Dermis microvascular lymphatic vessel endothelial cell (primary cell): ENCODE measurements at places on chromosomes 16 and 17. TPM values are rescaled to one million over a fixed set of nuclear protein-coding genes. Genes with fewer than 3 reads are reported as not detected.
A peak's percentile ranks its signal among the peaks of the same experiment; 100 is the strongest.

DNA sequence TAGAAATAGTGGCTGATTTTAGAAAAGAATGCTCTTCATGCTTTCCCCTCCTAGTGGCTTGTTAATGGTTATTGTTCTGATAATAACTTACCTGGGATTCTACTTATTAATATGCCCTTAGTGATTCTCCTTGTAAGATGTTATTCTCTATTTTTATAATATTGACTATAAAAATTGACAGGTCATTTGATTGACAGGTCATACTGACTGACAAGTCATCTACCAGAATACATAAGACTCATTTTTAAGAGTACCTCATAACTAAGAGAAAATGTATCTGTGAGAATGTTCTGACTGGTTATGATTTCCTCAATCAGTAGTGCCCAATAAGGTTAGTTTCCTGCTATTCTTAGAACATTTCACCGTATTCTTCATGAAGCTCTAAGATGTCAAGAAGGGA is 8.6 kb upstream of the COX10 start:
- no peak for DNase-seq

DNA sequence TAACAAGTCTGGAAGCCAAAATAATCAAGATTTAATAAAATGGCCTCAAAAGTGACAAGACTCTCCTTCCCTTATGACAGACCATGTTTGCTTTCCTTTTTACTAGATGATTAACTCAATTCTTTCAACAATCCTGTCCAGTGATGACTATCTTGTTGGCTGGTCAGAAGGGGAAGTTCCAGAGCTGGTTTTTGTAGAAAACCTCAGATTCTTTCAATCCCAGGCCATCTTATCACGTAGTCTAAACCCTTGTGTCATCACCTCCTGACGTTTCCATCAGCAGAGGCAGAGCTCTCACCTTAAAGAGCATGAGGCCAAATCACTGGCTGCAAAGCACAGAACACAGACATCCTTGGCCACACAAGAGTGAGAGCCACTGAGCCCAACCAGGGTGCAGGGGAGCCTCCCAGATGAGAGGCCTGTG is 125.3 kb downstream of the ANKRD11 start:
- peak; percentile 50 for DNase-seq

Gene RNF222
- under 0.01 TPM in 1 of 2 replicates, not detected in the other for total RNA-seq

Gene CTF1
- 0.13 TPM in 2 replicates for total RNA-seq

- no peak for DNase-seq
These were observed 111.1 kb upstream of the HAS3 start for GRCh38 chr16:68994324-68994723.

Gene KRTAP4-7
- not detected in 2 replicates for total RNA-seq

GRCh38 chr17:28570716-28571360 is 486 bp downstream of the PIGS start:
- DNase-seq, result peak; percentile 11

Gene ZFP90
- total RNA-seq, result 11.2 and 15.2 TPM in 2 replicates

DNA sequence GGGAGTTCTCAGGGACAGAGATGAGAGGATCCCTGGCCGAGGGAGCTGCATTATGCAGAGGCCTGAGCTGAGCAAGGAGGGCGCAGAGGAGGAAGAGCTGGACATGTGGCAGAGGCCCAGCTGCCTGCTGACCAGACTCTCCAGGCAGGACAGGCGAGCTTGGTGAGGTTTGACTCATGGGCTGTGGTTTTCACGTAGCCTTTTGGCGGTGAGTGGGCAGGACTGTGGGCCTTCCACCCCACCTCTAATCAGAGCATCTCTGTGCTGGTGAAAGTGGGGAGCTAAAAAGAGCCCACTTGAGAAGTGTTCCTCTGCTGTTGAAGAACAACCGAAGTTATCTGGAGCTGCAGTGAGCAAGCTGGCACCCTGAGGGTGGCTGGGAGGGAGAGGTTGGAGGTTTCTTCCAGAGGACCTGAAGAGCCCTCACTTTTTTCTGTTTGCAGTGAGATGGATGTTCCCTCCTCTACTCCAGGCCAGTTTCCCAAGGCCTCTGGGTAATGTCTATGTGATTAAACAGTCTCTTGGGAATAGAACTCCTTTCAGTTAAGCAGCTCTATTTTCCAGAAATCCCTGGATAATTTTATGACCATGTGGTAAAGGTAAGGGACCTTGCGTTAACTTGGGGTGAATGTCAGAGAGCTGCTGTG is 11.9 kb downstream of the EPN2 start:
- no peak for DNase-seq

Gene HEATR9
- total RNA-seq, result not detected in 2 replicates

Gene FOXC2
- 1.7 and 5.1 TPM in 2 replicates for total RNA-seq

GRCh38 chr17:2958706-2959222 is 104.6 kb downstream of the OR1D5 start:
- no peak for DNase-seq

DNA sequence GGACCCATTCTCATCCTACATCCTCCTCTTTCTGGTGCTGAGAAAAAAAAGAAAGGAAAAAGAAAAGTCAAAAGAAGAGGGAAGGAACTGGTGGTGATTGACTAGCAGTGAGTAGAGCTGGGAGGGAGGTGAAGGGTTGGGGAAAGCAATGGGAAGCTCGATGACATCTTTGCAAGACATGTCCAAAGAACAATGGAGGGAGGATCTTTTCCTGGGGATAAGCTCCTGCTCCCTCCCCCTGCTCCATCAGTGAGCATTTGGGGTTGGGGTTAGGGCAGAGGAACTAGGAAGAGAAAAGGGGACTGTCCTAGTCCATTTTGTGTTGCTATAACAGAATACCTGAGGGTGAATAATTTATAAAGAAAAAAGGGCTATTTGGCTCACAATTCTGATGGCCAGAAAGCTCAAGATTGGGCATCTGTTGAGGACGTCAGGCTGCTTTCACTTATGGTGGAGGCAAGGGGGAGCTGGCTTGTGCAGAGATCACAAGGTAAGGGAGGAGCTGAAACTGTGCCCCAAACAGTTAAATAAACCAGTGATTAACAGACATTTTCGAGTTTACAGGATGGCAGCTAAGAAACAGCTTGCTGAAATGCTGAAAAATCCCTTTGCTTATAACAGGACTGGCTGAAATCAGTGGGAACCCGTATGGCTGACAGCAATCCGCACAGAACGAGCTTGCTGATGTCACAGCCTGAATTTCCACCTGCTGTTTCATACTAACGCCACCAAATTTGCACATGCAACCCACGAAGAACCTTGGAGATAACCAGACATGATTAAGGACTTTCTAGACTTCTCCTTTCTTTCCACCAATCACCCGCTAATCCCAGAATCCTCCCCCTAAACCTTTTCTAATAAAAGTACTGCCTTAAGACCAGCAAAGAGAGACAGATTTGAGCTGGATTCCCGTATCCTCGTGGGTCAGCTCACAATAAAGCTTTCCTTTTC is 1.6 kb upstream of the ODF4 start:
- no peak for DNase-seq

Gene CDRT4
- total RNA-seq, result 0.64 and 1.3 TPM in 2 replicates

Gene NOS2
- 0.51 and 0.77 TPM in 2 replicates for total RNA-seq

GRCh38 chr17:73240561-73240960 is 21.1 kb downstream of the CPSF4L start:
- DNase-seq, result no peak

Gene SDK2
- under 0.01 TPM in 1 of 2 replicates, not detected in the other for total RNA-seq

DNA sequence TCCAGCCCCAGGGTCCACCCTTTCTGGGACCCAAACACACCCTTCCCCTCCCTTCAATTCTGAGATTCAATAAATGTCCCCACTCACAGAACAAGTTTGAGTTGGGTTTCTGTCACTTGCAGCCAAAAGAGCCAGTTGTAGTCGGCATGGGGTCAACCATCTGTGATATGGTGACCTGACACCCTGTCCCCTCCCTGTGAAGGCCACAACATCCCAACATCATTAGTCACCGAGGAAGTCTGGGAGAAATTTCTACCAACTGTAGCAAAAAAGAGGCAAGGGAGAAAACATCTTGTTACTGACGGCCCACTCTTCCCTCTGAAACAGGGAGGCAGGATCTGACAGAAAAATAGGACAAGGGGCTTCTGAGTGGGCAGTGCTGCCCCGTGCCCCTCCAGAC is 638 bp upstream of the LYZL6 start:
- DNase-seq, result no peak

Gene ABCA9
- 0.26 and 1.4 TPM in 2 replicates for total RNA-seq

Gene GGT6
- total RNA-seq, result not detected in 2 replicates

GRCh38 chr16:9518051-9518450 is 426.6 kb downstream of the HAPSTR1 start:
- DNase-seq, result no peak

Gene SPIRE2
- 1.0 and 2.4 TPM in 2 replicates for total RNA-seq

- DNase-seq, result no peak
These were observed 11.2 kb downstream of the SLC16A3 start for GRCh38 chr17:82239926-82240505.

Gene CAMKK1
- 0.64 and 1.0 TPM in 2 replicates for total RNA-seq

- no peak for DNase-seq
These were observed 435.7 kb downstream of the ZFHX3 start for GRCh38 chr16:72612256-72612655.

DNA sequence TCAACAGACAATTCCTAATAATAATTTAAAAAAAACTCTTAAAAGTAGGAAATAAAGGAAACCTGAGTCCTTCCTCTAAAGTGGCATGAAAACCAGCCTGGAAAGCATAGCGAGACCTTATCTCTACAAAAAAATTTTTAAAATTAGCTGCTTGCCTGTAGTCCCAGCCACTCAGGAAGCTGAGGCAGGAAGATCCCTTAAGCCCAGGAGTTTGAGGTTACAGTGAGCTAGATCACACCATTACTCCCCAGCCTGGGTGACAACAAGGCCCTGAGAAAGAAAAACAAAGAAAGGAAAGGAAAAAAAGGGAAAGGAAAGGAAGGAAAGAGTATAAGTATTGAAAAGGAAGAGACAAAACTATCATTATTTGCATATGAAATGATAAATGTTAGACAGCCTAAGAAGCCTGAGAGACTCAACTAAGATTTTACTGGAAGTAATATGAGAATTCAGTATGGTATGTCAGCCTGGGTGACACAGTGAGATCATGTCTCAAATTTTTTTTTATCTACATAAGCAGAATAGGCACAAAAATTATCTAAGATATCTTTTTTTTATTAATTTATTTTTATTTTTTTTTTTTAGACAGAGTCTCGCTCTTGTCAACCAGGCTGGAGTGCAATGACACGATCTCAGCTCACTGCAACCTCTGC is 113.0 kb downstream of the GOSR1 start:
- peak; percentile 12 for DNase-seq

- DNase-seq, result no peak
These were observed 128.0 kb upstream of the SDK2 start for GRCh38 chr17:73772107-73772705.

Gene VAT1
- 148 and 225 TPM in 2 replicates for total RNA-seq

Gene UBALD1
- 3.1 and 5.4 TPM in 2 replicates for total RNA-seq

- no peak for DNase-seq
These were observed 170.2 kb downstream of the HS3ST3B1 start for GRCh38 chr17:14471052-14471451.

GRCh38 chr17:48543107-48543853 is 1.6 kb downstream of the HOXB2 start:
- no peak for DNase-seq

Gene SPATA22
- total RNA-seq, result 1.7 TPM in 1 of 2 replicates, not detected in the other

DNA sequence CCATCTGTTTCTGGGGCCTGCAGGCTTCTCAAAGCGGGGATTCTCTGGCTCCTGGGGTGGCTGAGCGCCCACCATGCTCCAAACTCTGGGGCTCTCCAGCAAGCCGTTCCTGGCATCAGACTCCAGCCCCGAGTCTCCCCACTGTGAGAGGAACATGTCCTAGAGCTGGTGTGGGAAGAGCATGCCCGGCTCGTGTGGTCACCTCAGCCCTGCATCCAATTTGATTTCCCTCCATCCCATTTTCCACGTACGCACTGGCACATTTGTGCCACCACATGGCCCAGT is 23.2 kb upstream of the KCNJ12 start:
- no peak for DNase-seq

Gene COL1A1
- total RNA-seq, result under 0.01 and 8.1 TPM in 2 replicates

GRCh38 chr17:81366648-81367047 is 28.6 kb upstream of the BAHCC1 start:
- no peak for DNase-seq

DNA sequence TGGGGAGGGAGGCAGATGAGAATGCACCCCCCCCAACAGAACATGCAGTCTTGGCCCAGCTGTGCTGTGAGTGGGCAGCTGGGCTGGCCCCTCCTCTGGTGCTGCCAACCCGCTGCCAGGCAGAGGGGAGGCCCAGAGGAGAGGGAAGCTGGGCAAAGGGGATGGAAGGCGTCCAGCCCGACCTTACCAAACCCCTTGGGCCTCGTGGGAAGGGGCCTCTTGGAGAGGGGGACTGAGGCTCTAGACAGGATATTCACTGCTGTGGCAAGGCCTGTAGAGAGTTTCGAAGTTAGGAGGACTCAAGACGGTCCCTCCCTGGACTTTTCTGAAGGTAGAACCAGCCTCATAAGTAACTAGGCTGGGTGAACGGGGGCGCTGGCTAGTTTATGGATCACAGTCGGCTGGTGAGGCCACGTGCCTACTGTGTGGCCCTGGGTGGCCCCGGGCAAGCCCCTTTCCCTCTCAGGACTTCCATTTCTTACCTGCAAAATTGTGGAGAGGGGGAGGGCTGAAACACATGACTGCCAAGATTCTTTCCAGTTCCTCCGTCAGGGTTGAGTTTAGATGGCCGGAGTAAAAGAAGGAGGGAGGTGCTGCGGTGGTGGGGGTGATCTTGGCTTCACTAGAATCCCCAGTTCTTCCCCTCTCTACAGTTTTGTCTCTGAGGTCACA is 857 bp upstream of the STAT5A start:
- DNase-seq, result no peak

GRCh38 chr17:52233632-52234031 is 75.1 kb upstream of the CA10 start:
- DNase-seq, result no peak

DNA sequence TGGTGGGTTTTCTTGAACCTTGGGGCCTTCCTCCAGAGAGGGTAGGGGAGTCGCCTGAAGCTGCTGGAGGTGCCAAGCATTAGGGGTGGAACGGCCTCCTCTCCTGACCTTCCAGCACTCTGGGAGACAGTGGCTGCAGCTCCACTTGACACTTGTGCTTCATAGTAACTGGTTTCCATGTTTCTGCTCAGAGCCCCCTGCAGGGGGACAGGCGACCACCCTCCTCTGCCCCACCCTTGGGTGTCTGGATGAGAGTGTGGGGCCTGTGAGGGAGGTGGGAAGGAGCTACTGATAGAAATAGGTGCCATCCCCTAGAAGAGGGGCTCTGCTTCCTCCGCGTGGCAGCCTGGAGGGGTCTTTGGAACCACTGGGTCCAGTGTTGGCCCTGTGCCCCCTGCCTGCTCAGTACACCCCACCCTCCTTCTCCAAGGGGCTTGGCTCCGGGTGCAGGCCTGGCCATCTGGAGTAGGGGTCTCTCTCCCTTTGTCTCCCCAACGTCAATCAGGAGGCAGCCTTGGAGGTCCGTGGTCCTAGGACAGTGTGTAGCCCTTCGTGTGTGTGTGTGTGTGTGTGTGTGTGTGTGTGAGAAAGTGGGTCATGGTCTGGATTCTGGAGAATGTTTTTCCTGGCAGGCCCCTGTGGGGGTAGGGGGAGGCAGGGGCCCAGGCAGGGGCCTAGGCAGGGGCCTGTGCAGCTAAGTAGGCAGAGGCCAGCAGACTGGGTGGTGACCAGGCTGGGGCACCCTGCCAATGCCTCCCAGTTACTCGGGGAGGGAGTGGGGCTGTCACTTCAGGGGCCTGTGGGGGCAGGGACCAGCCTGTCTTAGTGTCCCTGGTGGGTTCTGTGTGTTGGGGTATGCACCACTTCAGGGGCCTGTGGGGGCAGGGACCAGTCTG is 4.9 kb downstream of the LASP1 start:
- DNase-seq, result no peak

Gene MYO15A
- total RNA-seq, result 0.13 and 0.26 TPM in 2 replicates
